ENCODE measurements at places on chromosomes 7 and 10. TPM values are rescaled to one million over a fixed set of nuclear protein-coding genes. Genes with fewer than 3 reads are reported as not detected.

TSC22D4 gene
- total RNA-seq = 31.2 TPM

DNA sequence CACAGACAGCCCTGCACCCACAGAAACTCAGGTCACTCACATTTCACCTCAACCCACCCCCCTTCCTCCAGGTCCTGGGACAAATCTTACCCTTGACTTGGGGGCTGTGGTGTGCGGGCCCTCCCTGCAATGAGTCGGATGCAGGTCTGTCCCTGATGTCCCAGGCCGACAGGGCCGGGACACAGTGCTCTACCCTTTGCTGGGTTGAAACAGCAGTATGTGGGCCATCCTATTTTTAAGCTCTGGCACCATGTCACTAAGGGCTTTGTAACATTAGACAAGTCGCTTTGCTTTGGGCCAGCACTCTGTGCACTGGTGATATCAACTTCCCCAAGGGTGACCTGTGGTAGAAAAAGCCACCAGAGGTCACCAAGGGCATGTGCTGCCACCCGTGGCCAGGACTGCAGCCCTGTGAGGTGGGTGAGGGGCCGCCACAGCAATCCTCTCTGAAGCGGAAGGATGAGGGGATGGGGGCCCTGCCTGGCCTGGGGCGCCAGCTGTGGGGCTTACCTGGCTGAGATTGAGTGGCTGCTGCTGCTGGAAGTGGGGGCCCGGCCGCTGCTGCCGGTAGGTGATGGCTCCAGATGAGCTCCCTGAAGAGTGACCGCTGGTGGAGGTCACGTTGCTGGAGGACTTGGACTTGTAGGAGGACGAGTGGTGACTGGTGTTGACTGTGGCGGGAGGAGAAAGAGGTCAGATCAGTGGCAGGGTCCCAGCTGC lies 51.3 kb downstream of the CLEC2L start:
- H3K4me3 ChIP-seq = no peak overlapping the region
- H3K27me3 ChIP-seq = no peaks in the 10 kb centered on the region
- no peaks in the 10 kb centered on the region for H3K4me1 ChIP-seq

- no peaks in the 10 kb centered on the region for H3K36me3 ChIP-seq
- no peaks in the 10 kb centered on the region for H3K27me3 ChIP-seq
- no peak overlapping the region for H3K27ac ChIP-seq
- DNase-seq = no peak
These were observed 439.2 kb upstream of the IGFBP3 start for GRCh38 chr7:46360296-46360695.

GIMAP5 gene
- total RNA-seq = 18.8 TPM

- peak within 1 kb of the TSS; percentile 70 for H3K27ac ChIP-seq
- peak within 1 kb of the TSS; percentile 86 for H3K4me3 ChIP-seq
- no peaks in the 10 kb centered on the region for H3K36me3 ChIP-seq
- DNase-seq = peak; percentile 82
- H3K27me3 ChIP-seq = no peaks in the 10 kb centered on the region
These were observed at the start of gene FHIP2A for GRCh38 chr10:114821293-114821914. TSS of gene FHIP2A (plus strand) at chr10:114821780. CDS start at chr10:114822079, 299 bp downstream.

Measured in aorta (tissue), 5 donors.